ENCODE measurements at places on chromosomes 4 and X.

DNA sequence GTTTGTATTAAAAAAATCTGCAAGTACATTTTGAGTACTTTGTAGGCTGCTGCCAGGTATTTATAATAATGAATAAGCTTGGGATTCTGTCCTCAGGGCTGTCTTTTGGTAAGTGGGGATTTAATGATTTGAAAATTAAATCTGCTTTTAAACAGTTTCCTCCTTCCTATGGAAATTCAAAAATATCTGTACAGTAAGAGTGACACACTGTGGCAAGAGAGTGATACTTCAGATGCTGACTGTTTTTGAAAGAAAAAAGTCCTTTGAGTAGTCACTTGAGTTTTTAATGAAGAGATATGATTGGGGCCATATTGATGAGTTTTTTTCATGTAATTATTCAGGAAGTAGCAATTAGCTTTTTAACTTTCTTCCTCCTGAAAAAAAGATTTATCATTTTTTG is 49.2 kb downstream of the SMARCAD1 start:
- no peak for DNase-seq

DNA sequence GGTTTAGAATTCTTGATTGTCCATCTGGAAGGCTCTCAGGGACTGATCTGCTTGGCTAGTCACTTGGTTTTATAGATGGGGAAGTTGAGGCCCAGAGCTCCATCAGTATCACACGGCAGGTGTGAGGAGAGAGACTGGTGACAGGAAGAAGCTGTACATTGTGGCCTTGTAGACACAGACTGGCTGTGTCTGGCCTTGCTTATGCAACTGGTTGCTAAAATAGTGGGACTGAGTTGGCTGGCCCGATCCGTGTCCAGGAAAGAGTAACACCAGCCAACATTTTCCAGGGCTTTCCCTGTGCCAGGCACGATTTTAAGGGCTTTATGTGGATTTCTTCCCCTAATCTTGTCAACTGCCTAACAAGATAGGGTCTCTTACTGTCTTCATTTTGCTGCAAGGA is 2.8 kb downstream of the TBC1D14 start:
- DNase-seq = no peak

GRCh38 chr4:151322570-151322969 is 2.8 kb downstream of the SH3D19 start:
- DNase-seq = no peak

- DNase-seq = no peak
These were observed 157.7 kb downstream of the AFAP1 start for GRCh38 chr4:7781993-7782392.

DNA sequence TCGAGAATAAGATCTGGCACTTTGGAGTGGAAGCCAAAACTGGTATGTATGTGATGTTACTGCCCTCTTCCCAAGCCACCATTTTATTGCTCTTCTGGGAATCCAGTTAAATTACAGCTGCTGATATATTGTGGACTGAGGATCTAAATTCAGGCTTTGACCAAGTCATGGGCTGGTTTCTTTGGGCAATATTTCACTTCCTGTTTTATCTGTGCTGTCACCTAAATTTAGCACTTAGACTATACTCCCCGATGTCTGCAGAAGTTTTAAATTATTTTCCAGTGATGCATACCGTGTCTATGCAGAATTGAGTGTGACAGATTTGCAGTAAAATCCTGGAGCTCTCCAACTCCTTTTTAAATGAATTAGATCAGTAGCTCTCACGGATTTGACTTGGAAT is 100.0 kb downstream of the TEX13A start:
- DNase-seq = no peak

All from hypothalamus (tissue), 51 donors.